EH (cell line): ENCODE measurements at places on chromosomes 13 and 19.
A peak's percentile ranks its signal among the peaks of the same experiment; 100 is the strongest.

GRCh38 chr19:28705008-28705407, 507.9 kb downstream of the UQCRFS1 start:
- peak; percentile 88 for DNase-seq

DNA sequence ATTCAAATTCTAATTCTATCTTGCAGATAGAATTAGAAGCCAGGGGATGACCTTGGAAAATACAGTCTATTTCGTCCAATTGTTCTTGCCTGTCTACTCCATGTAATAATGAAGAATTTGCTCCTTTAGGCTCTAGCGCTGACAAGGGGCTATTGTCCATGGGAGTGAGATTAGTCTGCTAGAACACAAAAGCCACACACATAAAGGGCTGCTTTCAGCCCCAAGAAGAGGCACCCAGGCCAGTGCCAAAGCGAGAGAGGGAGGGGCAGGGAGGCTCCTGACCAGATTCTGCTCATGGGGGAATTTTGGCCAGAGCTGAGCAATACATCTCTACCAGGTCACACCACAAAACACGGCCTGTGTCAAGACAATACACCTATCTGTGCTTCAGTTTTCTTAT, 1306.9 kb downstream of the UQCRFS1 start:
- DNase-seq, result no peak

- peak; percentile 78 for DNase-seq
These were observed 294.8 kb downstream of the TSHZ3 start for GRCh38 chr19:31054430-31054829.

DNA sequence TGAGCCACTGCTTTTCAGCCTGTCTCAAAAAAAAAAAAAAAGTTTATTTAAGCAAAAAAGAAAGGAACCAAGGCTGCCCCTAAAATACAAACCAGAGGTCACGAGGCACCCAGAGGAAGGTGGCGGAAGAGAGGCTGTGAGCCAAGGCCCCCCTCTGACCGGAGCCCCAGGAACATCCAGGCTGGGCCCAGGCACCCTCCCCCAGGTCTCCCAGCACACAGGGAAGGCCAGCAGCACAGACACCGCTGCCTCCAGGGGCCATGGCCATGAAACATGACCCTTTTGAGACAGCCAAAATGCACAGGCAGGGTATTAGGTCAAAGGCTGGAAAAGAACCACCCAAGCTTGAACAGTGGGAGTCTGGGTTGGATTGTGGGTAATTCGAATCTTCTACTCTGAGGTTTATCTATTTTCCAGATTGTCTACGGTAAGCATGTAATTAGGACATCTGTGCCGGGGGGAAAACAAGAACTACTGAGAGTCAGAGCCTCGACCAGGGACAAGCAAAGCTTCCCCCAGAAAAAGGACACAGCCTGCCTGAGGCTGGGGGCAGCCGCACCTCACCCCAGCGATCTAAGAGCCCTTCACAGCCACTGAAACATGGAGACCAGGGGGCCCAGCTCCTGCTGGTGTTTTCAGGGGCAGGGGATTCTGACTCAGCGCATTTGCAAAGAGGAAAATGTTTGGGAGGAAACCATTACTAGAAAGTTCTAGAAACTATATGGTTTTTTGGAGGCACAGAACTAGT, 8.4 kb downstream of the PEX11G start:
- no peak for DNase-seq

DNA sequence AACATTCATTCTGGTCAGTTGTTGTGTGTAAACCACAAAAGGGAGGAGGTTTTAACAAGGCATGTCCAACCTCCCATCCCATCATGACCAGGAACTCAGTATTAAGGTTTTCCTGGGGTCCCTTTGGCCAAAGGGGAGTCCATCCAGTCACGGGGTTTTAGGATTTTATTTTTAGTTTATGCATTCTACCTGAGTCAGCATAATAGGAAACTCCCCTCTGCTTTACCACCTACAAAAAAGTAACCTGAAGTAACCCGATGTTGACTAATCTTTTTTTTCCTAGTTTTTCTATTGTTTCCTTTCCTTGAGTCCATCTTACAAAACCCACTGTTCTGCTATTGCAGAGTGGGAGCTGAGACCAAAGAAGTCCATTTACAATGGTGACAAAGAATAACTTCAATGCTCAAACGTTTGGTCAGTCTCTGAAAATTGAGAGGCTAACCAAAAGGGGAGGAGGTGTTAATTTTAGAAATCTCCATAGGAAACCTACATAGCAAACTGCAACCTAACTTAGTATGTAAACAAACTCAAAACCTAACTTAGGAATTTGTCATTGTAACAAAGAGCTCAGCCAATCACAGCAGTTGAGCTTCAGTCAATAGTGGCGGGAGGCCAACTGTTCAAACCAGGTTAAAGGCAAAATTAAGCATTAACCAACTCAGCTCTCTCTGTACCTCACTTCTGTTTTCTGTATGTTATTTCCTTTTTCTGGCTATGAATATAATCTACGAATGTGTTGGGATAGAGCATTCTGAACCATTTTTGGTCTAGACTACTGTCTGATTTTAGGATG, 1954.1 kb downstream of the PCDH9 start:
- DNase-seq, result no peak

- no peak for DNase-seq
These were observed 64.9 kb downstream of the EDNRB start for GRCh38 chr13:77853703-77854102.
